Fibroblast of the aortic adventitia (primary cell): ENCODE measurements at places on chromosomes 7 and 10.

DNA sequence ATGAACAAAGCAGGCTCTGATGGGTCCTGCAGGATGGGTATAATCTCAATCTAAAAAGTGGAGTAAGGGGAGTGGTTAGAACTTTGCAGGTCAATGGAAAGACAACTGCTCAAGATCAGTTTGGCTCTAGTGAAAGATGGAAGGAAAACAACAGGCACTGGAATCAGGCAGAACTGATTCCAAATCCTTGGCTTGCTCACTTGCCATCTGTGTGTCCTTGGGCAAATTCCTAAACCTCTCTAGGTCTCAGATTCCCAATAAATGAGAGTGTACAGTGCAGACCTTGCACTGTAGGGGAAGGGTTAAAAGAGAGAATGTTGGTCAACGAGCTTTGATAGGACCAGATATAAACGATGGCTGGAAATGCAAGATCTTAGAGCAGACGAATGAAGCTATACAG, 186.1 kb upstream of the AOAH start:
- DNase-seq: no peak

DNA sequence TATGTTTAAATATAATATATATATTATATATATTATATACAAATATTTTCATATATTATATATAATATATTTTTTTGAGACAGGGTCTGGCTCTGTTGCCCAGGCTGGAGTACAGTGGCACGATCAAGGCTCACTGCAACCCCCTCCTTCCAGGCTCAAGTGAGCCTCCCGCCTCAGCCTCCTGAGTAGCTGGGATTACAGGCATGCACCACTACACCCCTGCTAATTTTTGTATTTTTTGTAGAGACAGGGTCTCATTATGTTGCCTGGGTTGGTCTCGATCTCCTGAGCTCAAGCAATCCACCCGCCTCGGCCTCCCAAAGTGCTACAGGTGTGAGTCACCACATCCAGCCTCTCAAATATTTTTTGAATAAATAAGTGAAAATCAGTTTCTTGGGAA, 215.5 kb downstream of the GATA3 start:
- DNase-seq: no peak

DNA sequence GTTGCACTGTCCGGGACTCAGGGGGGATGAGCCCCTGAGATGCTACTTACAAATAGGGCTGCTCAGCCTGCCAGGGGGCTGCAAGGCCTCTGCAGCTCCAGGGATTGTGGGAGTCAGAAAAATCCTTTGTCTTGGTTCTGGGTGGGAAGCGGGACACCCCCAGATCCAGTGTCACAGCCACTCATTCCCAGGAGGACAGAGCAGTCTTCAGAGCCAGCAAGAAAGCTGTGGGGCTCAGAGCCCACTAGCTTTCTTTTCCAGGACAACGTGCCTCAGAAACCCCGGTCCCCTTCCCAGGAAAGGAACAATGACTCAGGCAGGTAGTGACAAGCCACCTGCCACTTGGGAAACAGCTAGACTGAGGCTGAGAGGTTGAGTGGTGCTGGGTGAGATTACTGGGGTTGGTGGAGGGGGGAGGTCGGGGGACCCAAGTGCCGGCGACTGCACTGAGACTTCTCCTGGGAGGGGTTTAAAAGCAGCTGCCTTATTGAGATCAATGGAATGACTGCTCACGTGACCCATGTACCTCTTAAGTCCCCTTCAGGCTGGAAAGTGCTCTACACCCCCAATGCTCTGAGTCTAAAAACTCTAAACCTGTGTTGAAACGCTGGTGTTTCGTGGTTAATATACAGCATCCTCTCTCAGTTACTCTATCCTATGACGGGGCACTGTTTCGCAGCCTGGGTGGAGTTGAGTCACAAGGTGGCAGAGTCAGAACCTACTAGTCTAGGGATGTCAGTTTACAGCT, 123.6 kb downstream of the UBE2H start:
- no peak for DNase-seq

DNA sequence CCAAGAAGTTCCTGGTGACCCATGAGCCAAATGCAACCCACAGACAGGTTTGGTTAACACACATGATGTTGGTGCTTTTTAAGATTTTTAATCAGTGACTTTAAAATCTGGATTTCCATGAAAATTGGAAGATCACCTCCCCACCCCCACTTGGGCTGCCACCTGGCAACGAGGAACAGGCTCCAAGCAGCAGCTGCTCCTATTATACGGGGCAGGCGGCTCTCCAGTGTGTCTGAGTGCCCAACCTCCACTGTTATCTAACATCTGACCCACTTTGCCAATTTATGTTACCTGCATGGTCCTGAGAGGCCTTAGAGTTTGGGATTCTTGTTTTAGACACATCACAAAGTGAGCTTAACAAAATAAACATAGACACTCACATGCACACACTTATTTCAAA, 56.4 kb downstream of the SGMS1 start:
- DNase-seq: no peak

DNA sequence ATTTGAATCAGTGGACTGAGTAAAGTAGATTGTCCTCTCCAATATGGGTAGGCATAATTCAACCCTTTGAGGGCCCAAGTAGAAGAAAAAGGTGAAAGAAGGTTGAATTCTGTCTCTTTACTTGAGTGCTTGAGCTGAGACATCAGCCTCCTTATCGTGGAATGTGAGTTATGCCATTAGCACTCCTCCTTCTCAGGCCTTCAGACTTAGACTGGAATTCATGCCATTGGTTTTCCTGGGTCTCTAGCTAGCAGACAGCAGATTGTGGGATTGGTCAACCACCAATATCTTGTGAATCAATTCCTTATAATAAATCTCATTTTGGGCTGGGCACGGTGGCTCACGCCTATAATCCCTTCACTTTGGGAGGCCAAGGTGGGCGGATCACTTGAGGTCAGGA, 89.2 kb downstream of the CUL2 start:
- DNase-seq: peak; percentile 47

DNA sequence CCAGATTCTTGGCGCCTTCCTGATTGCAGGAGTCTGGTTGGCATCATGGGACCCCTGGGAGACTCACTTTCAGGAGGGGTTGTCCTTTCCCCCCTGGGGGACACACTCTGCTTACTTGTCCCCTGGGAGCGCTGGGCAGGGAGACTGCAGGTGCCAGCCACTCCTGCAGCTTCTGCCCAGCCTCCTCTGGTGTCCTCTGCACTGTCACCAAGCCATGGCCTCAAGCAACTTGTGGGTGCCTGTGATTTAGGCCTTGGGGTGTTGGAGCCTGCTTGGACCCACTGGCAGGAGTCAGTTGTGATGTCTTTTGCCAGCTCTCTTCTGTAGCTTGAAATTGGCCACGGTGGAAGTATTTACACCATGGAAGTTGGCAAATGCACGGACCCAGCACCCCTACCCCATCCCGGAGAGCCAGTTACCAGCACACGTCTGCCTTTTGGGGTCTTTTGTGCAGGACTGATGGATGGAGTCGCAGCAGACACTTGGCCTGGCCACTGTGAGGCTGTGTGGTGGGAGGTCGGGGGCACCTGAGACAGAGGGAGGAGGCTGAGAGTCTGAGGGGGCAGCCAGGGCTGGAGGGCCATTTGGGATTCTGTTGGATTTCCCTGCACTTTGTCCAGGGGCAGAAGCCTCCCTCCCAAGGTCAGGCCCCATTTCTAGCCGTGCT, 104.7 kb downstream of the LHPP start:
- no peak for DNase-seq

DNA sequence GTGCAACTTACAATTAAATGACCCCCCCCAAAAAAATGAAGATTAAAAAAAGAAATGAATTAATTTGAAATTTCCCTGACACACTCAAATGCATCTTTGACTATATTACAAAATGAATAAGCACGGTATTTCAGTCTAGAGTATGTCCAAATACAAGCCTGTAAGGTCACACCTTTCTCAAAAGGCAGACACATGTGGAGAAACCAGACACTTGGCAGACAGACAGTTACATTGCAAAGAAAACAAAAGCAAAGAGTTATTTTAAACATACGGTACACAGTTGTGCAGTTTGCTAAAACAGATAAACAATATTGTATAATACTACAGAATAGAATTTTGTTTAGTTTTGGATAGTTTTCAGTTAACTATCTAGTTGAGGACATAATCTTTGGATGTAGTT, 153.0 kb downstream of the ATE1 start:
- no peak for DNase-seq

- peak; percentile 86 for DNase-seq
Observed at GRCh38 chr7:19024261-19024660, 93.2 kb downstream of the TWIST1 start.

- no peak for DNase-seq
Observed at GRCh38 chr7:79973455-79973854, 161.2 kb upstream of the GNAI1 start.

GRCh38 chr7:135913404-135913803, 63.8 kb downstream of the MTPN start:
- no peak for DNase-seq

- DNase-seq: no peak
Observed at GRCh38 chr7:127862525-127862924, 168.7 kb downstream of the LRRC4 start.
